ENCODE measurements at places on chromosomes 6 and 20.

- DNase-seq: no peak
Measured at GRCh38 chr6:95489185-95489863, 88.0 kb upstream of the MANEA start.

DNA sequence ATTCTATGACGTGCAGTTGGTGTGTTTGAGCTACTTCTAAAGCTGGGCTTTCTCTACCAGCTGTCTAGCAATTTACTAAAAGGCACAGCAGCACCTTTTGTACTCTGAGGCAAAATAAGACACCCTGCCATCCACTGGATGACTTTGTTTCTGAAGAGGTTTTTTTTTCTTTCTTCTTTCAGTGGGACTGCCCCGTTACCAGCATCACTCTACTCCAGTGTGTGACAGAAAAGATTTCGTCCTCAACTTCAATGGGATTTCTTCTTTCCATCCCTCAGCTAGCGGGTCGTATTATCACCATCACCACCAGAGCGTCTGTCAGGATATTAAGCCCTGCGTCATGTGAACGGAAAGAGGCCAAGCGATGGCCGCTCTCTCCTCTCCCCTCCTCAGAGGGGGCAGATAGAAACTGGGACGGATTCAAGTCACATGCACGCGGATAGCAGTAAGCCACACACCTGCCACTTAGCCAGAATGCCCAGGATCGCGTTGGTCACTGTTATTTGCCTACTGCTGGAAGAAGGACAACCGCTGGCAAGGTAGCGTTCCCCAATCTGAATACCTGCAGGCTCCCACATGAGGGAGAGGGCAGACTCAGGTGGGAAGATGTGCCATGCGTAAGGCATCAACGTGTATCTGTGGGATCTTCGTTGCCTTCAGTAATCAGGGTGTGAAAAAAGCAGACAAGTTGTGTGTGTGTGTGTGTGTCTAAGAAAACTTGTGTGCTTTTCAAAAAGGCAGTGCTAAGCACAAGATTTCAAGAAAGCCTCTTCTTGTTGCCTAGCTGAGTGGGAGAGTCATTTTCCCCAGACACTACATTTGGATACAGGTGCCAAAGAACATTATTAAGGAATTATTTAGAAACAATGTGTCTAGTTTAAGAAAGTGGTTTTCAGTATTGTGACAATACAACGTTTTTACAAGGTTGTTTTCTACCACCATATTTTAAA, 5.4 kb downstream of the FOXF2 start:
- DNase-seq: no peak

DNA sequence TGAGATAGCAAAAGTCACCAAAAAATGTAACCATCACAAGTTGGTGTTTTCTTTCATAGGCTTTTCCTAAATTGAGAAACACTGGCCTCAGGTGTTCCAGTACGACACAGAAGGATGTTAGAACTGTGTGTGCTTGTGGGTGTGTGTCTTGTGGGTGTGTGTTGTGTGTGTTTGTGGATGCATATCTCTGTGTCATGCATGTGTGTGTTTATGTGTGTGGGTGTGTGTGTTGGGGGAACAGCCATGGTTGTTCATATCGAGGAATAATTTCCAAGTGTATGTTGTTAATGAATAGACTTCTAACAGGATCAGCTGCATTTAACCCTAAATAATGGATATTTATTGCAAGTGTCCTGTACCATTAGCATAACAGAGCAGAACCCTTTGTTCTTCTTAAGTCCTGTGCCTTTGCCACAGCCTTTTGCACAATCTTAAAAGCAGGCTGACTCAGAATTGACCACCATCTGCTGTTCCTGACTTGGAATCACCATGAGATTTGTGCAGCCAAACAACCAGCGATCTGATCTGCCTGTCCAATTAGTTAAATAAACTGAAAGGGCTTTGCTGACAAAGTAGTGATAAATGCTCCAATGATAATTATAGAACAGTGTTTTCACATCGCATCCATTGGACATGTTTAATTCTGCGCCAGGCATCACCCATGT, 7.6 kb downstream of the CD93 start:
- no peak for DNase-seq

DNA sequence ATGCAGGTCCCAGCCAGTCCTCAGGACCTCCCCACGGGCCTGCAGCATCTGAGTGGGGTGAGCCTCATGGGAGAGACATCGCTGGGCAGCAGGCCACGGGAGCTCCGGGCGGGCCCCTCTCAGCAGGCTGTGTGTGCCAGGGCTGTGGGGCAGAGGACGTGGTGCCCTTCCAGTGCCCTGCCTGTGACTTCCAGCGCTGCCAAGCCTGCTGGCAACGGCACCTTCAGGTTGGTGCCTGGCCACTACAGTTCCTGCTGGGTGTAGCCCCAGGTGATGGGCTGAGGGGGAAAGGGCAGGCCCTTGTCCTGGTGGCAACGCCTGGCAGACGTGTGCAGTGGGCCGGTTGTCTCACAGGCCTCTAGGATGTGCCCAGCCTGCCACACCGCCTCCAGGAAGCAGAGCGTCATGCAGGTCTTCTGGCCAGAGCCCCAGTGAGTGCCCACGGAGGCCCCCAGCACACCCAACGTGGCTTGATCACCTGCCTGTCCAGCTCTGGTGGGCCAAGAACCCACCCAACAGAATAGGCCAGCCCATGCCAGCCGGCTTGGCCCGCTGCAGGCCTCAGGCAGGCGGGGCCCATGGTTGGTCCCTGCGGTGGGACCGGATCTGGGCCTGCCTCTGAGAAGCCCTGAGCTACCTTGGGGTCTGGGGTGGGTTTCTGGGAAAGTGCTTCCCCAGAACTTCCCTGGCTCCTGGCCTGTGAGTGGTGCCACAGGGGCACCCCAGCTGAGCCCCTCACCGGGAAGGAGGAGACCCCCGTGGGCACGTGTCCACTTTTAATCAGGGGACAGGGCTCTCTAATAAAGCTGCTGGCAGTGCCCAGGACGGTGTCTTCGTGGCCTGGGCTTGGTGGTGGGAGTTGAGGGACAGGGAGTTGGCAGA, 787 bp upstream of the TNFRSF6B start:
- DNase-seq: no peak

- no peak for DNase-seq
Measured at GRCh38 chr6:137475103-137475502, 19.1 kb downstream of the OLIG3 start.

GRCh38 chr6:111219785-111220184, 132.5 kb downstream of the SLC16A10 start:
- no peak for DNase-seq

DNA sequence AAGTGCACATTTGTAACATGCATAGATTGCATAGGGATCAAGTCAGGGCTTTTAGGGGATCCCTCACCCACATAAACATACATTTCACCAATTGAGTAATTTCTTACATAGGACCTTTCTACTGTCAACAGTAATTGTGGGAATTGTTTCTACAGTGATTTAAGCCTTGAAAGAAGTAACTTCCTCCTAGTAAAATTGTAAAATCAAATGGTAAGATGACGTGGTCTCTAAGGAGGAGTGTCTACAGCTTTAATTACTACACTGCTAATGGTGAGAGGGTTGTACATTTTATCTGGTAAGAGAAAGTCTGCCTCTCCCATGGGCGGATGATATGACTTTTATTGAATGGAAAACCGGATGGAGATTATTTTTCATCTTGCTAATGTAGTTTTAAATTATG, 98.0 kb downstream of the RPP40 start:
- no peak for DNase-seq

DNA sequence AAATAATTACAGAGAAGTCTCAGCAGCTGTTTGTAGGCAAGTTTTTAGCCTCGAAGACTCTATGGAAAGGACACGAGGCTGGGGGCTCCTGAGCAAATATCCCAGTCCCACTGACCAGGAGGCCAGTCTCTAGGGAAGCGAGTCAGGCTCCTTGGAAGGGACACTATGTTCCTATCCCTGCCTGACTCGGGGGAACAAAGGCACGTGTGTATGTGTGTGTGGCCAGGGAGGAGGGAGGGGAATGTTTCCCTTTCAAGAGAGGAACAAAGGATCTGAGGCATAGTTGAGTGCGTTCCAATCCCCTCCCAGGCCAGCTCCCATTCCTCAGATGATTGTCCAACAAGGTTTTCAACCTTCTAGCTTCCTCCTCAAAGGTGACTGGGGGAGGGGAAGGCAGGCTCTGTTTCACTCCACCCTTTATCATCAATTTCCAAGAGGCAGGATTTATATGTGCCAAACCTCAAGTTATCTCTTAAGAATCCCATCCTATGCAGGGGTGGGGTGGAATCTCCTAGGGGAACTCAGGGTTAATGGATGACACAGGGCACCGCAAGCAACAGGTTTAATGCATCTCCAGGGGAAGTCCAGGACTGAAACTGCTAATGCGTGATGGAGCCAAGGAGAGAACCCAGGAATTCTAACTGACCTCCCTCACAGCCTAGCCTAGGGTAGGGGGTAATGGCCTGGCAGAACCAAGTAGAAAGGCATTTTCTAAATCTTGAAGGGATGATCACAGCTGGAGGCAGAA, 9.9 kb downstream of the BCL2L1 start:
- DNase-seq: no peak

- no peak for DNase-seq
Measured at GRCh38 chr6:36478051-36478526, 35.3 kb downstream of the KCTD20 start.

GRCh38 chr6:90537723-90538258, 49.1 kb downstream of the MAP3K7 start:
- DNase-seq: peak; percentile 0

GRCh38 chr6:30263734-30264133, 50.5 kb upstream of the TRIM26 start:
- peak; percentile 45 for DNase-seq

All from RKO (cell line).